ENCODE measurements at places on chromosomes 16 and 17.

GRCh38 chr16:67935101-67935401, 1.6 kb downstream of the PSMB10 start:
- no peak for DNase-seq

DNA sequence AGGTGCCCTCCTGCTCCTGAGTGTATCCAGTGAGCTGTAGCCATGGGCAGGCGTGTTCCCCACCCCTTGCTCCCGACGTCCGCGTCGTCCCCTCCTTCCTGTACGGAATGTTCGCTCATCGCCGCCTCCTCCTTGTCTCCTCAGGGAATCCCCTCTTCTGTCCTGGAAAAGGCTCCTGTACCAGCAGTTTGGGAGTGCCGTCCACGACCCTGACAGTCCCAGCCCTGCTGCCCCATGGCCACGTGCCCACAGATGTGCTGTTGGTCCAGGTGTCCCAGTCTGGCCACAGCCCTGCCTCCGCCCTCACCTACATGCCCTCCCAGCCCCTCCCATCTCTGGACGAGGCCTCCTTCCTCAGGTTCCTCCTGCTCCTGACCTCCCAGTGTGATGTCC, 30.2 kb downstream of the OR1D5 start:
- DNase-seq = no peak

DNA sequence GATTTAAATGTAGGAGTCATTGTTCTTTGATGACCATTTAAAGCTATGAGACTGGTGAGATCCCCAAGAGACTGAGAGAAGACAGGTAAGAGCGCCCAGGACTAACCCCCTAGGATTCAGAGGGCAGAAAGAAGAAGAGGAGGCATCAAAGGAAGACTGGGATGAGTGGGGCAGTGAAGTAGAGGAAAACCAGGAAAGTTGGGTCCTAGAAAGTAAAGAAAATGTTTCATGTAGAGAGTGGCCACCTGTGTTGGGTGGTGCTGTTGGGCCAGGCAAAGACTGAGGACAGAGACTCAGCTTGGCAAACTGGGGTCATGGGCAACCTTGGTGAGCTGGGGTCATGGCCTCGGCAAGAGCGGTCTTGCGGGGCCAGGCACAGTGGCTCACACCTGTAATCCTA, 1.3 kb upstream of the HAP1 start:
- no peak for DNase-seq

DNA sequence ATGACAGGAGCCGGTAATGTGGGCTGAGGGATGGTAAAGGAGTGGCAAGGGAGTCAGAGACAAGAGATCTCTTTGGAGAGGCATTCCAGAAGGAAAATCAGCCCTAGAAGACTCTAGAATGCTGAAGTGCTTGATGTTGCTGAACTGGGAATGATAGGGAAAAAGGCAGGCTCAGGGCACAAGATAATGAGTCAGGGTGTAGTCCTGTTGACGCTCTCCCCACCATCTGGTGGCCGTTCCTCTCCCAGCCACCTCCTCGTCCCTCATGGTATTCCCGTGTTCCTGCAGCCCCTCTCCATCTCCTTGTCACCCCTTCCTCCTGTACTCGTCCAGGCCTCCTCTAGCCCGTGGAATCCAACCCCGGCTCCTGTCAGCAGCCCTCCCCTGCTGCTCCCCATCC, 11.1 kb upstream of the ALDOA start:
- no peak for DNase-seq

GRCh38 chr17:12352127-12352526, 313.6 kb upstream of the MYOCD start:
- no peak for DNase-seq

DNA sequence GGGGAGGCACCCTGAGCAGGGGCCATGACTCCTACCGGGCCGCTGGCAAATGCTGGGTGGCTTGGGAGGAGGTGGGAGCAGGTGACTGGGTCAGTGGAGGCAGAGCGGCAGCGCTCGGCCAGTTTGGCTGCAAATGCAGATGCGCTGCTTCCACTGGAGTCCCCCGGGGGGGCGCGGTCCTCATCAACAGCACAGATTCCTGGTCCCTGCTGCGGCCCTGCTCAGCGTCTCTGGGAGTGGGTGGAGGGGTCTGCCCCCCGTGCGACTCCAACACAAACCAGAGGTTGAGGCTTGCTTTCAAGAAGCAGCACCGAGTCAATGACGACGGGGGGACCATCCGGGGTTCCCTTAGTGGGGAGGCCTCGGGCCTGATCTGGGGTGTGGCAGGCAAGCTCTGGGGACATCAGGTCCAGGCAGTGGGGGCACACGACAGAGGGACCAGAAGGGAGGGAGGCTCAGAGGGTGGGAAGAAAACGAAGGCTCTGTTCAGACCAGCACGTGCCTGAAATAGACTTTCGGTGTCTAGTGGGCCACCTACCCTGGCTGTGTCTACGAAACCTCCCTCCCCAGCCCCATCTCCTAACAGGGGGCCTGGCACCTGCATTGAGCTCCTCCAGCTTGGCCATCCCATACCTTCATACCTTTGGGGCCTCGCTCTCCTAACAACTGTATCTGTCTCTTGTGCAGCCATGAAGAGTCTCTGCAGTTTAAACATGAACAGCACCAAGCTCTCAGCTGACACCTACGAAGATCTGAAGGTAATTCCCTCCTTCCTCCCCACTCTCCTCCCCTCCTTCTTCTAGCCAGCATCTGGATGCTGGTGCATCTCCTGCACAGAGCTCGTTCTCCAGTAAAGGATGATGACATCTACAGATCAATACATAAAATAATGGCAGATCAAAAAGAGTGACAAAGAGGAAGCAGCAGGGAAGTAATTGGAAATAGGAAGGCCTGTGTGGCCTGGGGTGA, 72.5 kb upstream of the PLCG2 start:
- DNase-seq = no peak

DNA sequence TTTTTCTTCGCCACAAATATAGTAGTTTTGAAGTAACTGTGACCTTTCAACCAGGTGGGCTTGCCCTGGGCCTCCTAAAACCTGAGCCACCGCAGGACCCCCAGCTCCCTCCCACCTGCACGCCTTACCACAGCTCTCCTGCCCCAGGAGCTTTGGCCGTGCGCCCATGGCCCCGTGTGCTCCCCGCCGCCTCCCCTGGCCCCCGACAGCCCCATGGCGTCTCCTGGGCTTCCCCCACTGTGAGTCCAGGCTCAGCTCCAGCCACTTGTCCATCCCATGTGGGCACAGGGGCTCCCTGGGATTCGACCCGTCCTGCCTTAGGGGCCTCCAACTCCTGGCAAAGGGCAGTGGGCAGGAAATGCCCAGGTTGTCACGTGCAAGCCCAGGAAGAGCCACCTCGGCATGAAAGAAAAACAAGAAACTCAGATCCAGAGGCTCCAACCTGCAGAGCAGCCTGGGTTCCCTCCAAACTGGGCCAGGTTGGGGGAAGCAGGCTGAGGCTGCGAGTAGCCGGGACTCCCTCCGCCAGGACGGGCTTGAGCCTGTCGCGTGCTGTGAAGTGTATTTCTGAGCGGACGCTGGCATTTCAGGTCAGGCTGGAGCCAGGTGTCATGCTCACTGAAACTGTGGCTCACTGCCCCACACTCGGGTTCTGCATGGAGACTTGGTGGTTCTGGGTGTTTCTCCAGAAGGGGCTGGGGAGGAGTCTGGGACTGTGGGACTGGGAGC, 5.8 kb downstream of the LGALS3BP start:
- DNase-seq = no peak

GRCh38 chr16:49453983-49454382, 80.4 kb downstream of the C16orf78 start:
- DNase-seq = no peak

GRCh38 chr16:21101631-21102420, 48.8 kb downstream of the DNAH3 start:
- peak; percentile 19 for DNase-seq

- no peak for DNase-seq
These were observed 230.6 kb downstream of the C16orf95 start for GRCh38 chr16:87086575-87086974.

All from dermis microvascular lymphatic vessel endothelial cell (primary cell).